Daoy (cell line): ENCODE measurements at places on chromosomes 7 and 10.

GRCh38 chr10:130037169-130037661 lies 73.1 kb upstream of the EBF3 start:
- no peak for DNase-seq

GRCh38 chr10:69861251-69862240 lies 59.8 kb downstream of the COL13A1 start:
- DNase-seq, result peak; percentile 63

- DNase-seq, result no peak
Measured at GRCh38 chr10:110265573-110266193, 39.0 kb downstream of the SMNDC1 start.

DNA sequence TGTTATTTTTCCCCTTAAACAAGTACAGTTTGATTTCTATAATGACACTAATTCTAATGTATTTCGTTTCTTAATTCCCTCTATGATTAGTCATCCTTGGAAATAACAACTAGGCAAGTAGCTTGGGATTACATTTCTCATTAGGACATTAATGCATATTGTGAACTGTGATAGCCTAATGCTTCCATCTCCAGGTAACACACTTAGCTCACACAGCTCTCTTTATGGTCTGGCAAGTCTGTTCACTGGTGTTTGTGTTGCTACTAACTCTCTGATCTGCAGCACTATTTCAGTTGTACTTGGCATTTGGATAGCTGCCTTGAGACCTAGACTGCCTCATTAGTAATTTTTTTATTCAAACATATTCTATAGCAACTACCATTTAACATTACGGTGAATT lies 853.2 kb downstream of the SORCS3 start:
- DNase-seq, result no peak

- no peak for DNase-seq
Measured at GRCh38 chr7:112529521-112529920, 48.7 kb downstream of the LSMEM1 start.

GRCh38 chr10:126407831-126408230 lies 19.6 kb upstream of the ADAM12 start:
- DNase-seq, result peak; percentile 48

- no peak for DNase-seq
Measured at GRCh38 chr10:59099481-59099880, 77.0 kb upstream of the PHYHIPL start.

GRCh38 chr7:12025246-12025645 lies 185.8 kb upstream of the TMEM106B start:
- no peak for DNase-seq

DNA sequence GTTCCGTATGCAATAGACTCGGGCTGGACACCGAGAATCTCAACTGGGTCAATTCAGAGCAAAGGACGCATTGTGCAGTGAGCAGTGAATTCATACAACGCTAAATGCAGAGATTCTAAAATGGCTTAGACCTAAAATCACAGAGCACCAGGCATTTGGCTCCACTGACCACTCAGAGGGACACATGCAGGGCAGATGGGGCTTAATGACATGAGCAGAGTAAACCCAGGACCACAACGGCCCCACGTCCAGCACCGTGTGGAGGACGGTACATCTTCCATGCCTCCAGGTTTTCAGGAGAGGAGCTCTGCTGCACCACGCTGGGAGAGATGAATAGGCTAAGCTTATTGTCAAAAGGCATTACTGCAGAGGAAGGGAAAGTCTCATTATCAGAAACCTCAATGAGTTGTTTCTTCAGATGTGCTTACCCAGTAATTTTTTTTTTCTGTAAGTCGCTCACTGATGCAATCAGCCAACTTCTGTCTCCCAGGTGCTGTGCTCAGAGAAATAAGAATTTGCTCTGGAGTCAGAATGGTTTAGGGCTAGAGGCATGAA lies 555.0 kb downstream of the PTPRN2 start:
- DNase-seq, result no peak

- no peak for DNase-seq
Measured at GRCh38 chr10:1173091-1173490, 116.9 kb downstream of the WDR37 start.

GRCh38 chr10:122730238-122730637 lies 30.6 kb upstream of the C10orf120 start:
- no peak for DNase-seq

- DNase-seq, result no peak
Measured at GRCh38 chr7:157058068-157058467, 47.6 kb upstream of the MNX1 start.

GRCh38 chr7:116952635-116953371 lies 498 bp upstream of the ST7 start:
- DNase-seq, result peak; percentile 53
